ENCODE measurements at places on chromosomes 5 and 9.

GRCh38 chr9:36322462-36322861, 64.2 kb upstream of the GNE start:
- no peak for DNase-seq

DNA sequence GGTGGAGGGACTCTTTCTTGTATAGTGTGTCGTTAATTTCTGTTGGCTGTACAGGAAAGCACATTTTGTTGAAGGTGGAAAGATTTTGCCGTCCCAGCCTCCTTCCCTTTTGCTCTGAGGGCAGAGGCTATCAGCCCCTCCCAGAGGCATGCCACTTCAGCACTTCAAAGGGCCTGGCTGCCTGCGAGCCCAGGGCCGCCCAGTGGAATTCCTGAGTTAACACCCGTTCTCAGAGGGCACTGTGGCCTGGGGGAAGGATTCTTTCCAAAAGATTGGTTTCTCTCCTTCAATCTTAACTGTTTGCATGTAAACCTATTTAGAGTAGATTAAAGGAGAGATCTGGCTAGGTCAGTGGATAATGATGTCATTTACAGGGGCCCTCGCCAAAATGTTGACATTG, 238.6 kb downstream of the FANCC start:
- no peak for DNase-seq

- no peak for DNase-seq
Measured at GRCh38 chr9:108311745-108312144, 544.0 kb downstream of the ACTL7B start.

- DNase-seq = no peak
Measured at GRCh38 chr9:81156381-81156780, 533.0 kb downstream of the TLE1 start.

DNA sequence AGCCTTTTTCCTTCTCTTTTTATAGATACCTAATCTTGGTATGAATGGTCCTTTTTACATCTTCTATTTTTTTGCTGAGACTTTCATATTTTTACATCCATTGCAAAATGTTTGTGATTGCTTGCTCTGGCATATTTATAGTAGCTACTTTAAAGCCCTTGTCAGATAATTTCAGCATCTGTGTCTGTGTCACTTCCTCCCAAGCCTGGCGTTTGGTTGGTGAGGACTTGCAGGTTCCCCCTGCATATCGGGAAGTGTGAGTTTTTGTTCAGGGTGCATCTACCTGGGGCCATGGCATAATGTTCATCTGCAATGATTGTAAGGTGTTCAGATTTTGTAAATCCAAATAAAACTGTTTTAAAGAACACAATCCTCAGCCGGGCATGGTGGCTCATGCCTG, 8.9 kb downstream of the FBXW5 start:
- DNase-seq = no peak

- no peak for DNase-seq
Measured at GRCh38 chr5:174356536-174356935, 311.0 kb downstream of the NSG2 start.

DNA sequence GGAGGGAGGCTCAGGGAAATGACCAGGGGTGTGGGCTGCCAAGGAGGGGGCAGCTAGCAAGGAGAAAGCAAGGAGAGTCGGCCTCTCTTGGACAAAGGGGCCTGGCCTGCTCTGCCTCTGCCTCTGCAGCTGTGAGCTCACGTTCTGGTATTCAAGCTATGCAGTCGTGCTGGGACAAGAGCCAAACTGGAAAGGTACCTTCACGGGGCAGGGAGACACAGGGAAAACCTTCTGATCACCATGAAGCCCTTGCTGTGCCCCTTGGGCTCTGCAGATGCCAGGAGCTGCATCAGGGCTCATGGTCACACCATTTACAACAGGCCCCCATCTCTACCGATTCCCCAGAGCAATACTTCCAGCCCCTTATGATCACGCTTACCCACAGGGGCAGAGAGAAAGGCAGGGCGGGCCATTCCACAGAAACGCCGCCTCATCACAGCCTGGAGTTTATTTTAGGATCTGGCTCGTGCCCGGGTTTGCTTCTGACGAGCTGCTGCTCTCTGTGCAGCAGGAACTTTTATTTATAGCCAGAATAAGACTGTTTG, 63.2 kb downstream of the PRRT1B start:
- no peak for DNase-seq

DNA sequence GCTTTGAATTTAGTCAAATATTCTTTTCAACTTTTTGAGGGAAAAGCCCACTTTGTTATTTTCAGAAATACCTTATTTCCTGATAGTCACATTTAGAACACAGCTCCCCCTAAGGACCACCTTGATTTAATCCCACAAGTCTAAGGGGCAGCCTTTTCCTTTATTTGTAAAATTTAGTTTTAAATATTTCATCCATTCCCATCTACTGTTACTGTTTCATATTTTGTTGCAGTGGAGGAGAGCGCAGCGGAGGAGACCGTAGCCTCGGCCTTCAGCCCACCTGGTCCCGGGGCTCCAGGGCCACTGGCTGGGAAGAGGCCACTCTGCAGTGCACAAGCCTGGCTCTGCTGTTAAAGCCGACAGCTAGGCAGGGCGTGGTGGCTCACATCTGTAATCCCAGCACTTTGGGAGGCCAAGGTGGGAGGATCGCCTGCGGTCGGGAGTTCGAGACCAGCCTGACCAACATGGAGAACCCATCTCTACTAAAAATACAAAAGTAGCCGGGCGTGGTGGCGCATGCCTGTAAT, 19.6 kb downstream of the LPCAT1 start:
- no peak for DNase-seq

GRCh38 chr9:136720251-136720897, 8.0 kb downstream of the DIPK1B start:
- DNase-seq = no peak

- DNase-seq = no peak
Measured at GRCh38 chr5:159163027-159163700, 46.2 kb downstream of the RNF145 start.

DNA sequence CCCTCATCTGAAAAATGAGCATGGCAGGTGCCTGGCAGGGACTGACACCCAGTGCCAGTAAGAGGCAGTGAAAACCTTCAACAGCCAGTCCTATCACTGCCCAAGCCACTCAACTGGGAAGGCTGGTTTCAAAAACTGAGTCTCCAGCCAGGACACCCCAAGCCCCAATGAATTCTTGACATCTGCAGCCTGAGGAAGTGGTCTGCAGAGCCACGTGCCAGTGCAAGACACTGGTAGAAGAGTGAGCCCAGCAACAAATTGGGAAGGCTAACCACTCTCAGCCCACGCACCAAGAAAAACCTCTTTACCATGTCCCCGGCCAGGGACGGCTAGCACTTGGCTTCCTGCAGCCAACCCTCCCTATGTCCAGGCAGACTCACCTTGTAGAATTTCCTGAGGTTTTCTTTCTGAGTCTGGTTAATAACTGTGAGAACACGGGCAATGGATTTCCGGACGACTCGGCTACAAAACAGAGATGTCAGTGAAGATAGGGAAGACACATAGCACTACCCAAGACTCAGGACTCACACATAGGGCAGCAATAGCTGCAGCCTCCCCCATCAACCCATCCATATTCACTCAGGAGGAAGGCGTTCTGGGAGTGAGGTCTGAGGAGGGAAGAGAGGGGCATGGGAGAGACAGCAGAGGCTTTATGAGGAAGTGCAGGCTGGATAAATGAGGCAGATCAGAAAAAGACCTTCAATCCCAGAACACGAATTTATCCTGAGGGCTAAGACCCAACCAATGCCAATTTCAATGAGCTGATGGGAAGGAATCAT, 1.8 kb downstream of the RPL35 start:
- no peak for DNase-seq

DNA sequence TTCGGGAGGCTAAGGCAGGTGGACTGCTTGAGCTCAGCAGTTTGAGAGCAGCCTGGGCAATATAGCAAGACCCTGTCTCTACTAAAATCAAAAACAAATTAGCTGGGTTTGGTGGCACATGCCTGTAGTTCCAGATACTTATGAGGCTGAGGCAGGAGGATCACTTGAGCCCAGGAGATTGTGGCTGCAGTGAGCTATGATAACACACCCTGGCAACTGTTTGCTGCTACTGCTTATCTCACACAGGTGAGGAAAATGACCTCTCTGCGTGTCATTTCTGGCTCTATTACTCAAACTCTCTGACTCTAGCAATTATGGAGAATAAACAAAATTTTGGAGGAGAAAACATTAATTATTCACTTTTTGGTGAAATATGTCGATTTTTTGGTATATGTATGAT, 45.3 kb upstream of the TMC1 start:
- no peak for DNase-seq

All from T-helper 2 cell (primary cell).